ENCODE measurements at places on chromosomes 5 and 9. TPM values are rescaled to one million over a fixed set of nuclear protein-coding genes. Genes with fewer than 3 reads are reported as not detected.

Gene ZDHHC11B
- total RNA-seq, result 0.12 TPM

Gene TAF11L10
- not detected for total RNA-seq

Gene IGFBPL1
- total RNA-seq, result not detected

Gene TLR4
- total RNA-seq, result 83.6 TPM

Gene ESM1
- 3.0 TPM for total RNA-seq

Gene IFNB1
- total RNA-seq, result not detected

Gene FRRS1L
- under 0.01 TPM for total RNA-seq

Gene OSMR
- total RNA-seq, result 58.7 TPM

Gene OR13F1
- total RNA-seq, result not detected

Gene C7
- total RNA-seq, result 15.8 TPM

Gene PCDHB16
- total RNA-seq, result 0.70 TPM

Gene PCDHGB4
- 22.8 TPM for total RNA-seq

Gene FOXD4L3
- not detected for total RNA-seq

Gene FAM221B
- not detected for total RNA-seq

Gene TXNDC8
- not detected for total RNA-seq

Gene NOTCH1
- 11.8 TPM for total RNA-seq

Gene MINAR2
- total RNA-seq, result not detected

Gene SNX2
- 109 TPM for total RNA-seq

Gene UBE2D2
- 42.0 TPM for total RNA-seq

Gene ITGA1
- total RNA-seq, result 10.2 TPM

Gene GHR
- 2.0 TPM for total RNA-seq

Gene EPB41L4B
- 0.12 TPM for total RNA-seq

Gene FGD3
- total RNA-seq, result not detected

Gene CER1
- total RNA-seq, result not detected

Gene SLC46A2
- not detected for total RNA-seq

Gene FST
- total RNA-seq, result 38.1 TPM

Gene CAMK2A
- 0.35 TPM for total RNA-seq

Gene CCNJL
- 1.6 TPM for total RNA-seq

Gene ACOT12
- total RNA-seq, result not detected

Gene ASPN
- 13.0 TPM for total RNA-seq

Gene IRX1
- total RNA-seq, result 4.4 TPM

Gene UBAP1
- 23.7 TPM for total RNA-seq

Gene PCDHGA5
- total RNA-seq, result 0.98 TPM

Gene CDX1
- 0.15 TPM for total RNA-seq

Gene CDKN2B-AS1
- 2.7 TPM for total RNA-seq

Gene CLIC3
- 4.6 TPM for total RNA-seq

Gene ZNF879
- total RNA-seq, result 3.6 TPM

Gene IFNE
- 4.4 TPM for total RNA-seq

Gene FGF1
- 3.8 TPM for total RNA-seq

Gene NDOR1
- 1.6 TPM for total RNA-seq

Gene OR1B1
- total RNA-seq, result 0.08 TPM

Gene RALGPS1
- 2.6 TPM for total RNA-seq

Gene PTPN3
- 2.7 TPM for total RNA-seq

Gene CNTNAP3
- total RNA-seq, result 5.6 TPM

Gene KLF4
- total RNA-seq, result 4.4 TPM

Gene CXCL14
- total RNA-seq, result not detected

Gene ADAMTS19
- not detected for total RNA-seq

Gene SOHLH1
- not detected for total RNA-seq

Gene OR13C5
- total RNA-seq, result not detected

Gene FBP1
- total RNA-seq, result 0.08 TPM

Gene ADAMTS2
- 67.2 TPM for total RNA-seq

Gene PCDHB11
- 0.70 TPM for total RNA-seq

Gene C5orf63
- 0.47 TPM for total RNA-seq

Gene OR1Q1
- 0.08 TPM for total RNA-seq

Gene COL15A1
- total RNA-seq, result 130 TPM

Gene BHMT
- total RNA-seq, result not detected

Measured in smooth muscle cell of the coronary artery (primary cell).